ENCODE measurements at places on chromosomes 3 and 15.

DNA sequence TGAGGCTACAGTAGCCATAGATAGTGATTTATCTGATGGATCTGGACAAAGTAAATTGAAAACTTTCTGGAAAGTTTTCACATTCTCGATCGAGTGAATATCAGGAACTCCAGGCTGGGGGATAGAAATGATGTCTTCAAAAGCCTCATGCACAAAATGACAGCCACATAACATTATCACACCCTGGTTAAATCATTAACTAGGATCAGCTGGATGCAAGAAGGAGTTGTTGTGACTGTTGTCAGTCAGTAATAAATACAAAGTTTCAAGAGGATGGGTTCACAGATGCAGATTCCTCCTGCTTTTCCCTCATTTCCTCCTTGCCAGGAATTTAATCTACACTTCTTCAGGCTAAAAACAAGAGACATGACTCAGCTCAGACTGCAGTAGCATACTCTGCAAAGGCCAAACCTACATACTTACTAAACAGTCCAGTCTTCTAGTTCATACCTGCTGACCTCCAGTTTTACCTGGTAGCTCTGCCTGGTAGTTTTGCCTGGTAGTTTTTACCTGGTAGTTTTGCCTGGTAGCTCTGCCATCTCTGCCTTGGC, 40.9 kb downstream of the C2CD4A start:
- no peak for DNase-seq

GRCh38 chr15:78437107-78437761, 782 bp upstream of the IREB2 start:
- DNase-seq = no peak

- no peak for DNase-seq
Observed at GRCh38 chr3:33947272-33948195, 149.1 kb downstream of the PDCD6IP start.

DNA sequence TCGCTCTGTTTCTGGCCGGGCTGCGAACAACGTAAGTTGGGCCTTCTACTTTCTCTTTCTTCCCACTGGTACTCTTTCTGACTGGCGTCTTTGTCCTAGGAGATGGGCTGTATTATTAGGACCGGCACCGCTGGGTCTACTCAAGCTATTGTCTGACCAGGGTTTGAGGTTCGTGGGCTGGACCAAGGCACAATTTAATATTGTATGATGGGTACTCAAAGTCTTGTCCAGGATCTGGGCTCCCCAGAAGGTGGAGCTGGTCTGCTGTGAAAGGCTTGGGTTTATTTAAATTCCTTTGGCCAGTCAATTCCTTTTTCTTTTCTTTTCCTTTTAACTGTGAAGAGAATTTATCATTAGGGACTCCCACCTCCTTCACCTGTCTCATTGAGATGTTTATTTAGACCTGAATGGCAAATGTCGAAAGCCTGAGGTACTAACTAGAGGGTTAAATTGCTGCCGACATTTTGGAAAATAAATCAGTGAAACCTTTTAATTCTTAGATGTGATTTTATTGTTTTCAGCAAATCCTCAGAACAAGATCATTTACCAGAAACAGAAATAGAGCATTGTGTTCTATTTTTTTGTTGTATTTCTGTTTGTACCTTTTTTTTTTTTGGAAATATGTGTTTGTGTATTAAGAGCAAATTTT, 410 bp downstream of the LRRC49 start:
- peak; percentile 29 for DNase-seq

DNA sequence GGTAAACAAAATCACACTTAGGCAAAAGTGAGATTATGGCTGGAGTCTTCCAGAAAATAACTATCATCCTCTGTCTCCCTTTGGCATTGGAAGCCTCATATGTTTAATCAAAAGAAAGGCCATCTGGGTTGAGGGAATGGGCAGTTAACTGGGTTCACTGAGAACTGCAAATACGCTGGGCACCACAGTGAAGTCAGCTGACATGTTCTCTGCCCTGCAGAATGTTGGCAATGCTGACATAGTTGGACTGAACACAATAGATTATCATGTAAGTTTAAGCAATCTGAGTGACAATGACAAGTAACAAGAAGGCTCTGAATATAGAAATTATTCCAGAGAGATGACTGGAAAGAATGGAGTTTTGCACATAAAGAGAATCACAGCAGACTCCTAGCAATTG, 43.8 kb upstream of the SLC25A26 start:
- no peak for DNase-seq

- no peak for DNase-seq
Observed at GRCh38 chr3:145013931-145014330, 1042.3 kb downstream of the DIPK2A start.

DNA sequence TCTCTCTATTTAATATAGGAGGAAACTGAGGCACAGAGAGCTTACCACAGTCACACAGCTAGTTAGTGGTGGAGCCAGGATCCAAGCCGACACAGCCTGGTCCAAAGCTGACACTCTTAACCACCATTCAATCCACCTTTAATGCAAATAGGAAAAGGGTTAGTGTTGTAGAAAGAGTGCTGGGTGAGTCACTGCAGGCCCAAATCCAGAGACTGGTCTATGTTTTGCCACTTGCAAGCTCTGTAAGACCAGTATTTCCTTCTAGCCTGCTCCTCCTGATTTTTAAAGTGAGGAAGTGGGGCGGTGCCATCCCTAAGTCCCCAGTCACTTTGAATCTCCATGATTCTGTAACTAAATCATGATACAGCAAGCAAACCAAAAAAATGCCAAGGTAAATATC, 111.0 kb downstream of the MECOM start:
- no peak for DNase-seq

- DNase-seq = no peak
Observed at GRCh38 chr15:89785064-89785773, 9.1 kb downstream of the MESP2 start.

DNA sequence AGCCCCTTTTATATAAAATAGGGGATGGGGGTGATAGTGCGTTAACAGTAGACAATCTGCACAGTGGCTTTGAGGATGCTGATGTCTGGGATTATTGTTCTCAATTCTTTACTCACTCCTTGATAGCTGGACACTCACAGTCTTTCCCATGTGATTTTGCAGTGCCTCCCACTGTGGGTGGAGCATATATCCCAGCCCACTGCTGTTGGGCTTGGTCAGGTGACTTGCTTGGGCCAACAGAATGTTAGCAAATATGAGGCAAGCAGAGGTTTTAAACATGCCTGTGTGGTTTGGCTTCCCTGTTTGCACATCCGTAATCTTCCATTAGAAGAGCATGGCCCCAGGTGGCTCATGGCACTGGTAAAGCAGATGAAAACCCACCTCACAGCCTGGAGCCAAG, 46.5 kb downstream of the CPA3 start:
- DNase-seq = no peak

DNA sequence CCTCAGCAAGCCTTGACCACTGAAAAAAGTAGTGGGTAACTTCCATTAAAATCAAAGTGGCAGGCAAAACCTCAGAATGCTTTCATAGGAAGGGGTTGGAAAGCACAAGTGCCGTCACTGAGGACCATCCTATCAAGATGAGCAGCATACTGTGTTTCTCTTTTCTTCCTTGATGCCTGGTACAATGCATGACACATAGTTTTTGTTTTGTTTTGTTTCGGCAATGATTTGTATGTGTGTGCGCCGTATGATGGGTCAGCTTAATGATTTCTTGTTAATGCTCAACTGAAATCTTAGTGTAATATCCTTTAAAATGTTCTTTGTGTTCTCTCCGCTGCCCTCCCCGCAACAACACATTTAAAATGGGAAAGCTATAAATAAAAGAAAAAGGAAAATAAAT, 476.4 kb upstream of the KCNMB2 start:
- no peak for DNase-seq

DNA sequence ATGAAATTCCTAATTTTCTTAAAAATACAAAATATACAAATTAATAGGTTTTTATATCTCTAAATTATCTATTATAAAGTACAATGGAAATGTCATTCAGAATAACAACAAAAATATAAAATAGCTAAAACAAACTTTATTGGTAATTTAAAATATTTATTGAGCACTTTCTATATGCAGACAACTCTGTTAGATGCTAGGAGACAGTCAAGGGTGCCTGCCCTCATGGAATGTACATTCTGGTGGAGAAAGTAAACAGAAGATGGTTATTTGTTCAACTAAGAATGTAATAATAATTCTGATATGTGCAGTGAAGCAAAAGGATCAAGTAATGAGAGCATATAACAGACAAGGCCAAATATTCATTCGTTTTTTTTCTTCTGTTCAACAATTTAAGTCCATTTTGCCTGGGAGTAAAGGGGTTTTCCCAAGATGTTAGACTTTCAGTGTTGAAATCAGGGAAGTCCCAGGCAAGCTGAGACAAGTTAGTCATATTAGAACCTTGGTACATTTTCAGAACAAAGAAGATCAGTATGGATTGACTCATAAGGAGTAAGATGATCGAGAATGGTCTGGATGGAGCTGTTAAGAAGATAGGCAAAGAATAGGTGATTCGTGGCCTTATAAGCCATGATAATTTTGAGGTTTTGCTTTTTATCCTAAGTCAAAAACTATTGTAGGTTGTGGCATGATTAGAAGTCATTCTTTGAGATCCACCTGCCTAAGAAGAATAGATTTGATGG, 150.2 kb upstream of the MLF1 start:
- DNase-seq = no peak

DNA sequence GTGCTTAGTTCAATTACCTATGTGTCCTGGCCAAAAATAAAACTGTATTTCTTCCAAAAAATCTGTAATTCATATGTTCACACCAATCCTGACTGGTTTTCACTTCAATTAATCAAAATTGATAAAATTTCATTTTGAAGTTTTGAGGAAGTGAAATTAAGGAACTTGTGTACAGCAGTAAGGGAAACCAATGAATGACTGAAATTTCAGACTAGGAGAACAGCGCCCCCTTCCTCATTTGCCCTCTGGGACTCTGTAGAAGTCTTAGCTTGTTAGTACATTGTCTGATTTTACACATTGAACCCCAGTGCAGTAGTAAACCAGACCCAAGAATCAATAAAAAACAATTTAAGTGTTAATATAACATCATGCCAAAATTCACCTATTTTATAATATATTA, 495.3 kb upstream of the AGTR1 start:
- DNase-seq = no peak
